ENCODE measurements at places on chromosomes 6 and 20.
A peak's percentile ranks its signal among the peaks of the same experiment; 100 is the strongest.

DNA sequence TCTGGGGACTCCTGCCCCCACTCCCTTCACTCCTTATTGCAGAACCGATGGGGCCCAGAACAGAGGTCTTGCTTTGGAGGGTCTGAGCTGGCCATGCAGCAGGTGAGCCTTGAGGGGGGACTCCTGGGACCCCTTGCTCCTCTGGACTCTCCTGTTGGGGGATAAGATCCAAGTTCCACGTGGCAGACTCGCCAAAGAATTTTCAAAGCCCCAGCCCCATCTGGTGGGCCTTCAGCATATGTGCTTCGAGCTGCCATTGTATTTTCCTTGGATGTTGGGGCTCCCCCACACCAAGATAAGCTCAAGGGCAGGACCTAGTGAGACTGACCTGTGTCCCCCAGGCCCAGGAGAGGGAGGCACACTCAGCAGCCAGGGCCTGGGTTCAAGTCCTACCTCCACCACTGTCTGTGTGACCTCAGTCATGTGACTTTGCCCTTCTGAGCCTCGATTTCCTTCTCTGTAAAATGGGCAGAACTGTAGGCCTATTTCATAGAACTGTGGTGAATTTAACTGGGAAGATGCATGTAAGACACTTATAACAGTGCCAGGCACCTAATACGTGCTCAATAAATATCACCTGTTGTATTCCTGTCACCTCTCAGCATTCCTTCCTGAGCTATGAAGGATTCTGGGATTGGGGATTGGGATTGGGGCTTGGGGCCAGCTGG, 115.5 kb downstream of the VEGFA start:
- no peak for DNase-seq

- DNase-seq: no peak
Measured at GRCh38 chr6:15081447-15081846, 164.4 kb upstream of the JARID2 start.

DNA sequence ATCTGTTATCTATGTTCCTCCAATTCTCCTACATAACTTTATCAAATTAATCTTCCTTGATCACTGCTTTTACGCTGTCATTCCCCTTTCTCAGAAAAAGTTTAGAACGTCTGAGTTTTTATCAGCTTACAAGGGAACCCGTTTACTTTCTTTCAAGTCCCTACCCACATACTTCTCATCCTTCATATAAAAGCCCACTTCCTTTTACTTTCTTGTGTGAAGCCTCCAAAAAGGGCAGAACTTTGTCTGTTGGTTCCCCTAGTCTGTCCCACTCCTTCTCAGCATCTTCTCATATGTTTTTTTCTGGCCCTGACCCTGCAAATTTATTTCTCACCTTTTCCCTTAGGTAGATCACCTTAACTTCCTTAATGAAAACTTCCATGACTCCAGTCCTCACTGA, 106.1 kb downstream of the TFAP2B start:
- DNase-seq: no peak

GRCh38 chr20:33701629-33702450, 15.7 kb upstream of the E2F1 start:
- no peak for DNase-seq

DNA sequence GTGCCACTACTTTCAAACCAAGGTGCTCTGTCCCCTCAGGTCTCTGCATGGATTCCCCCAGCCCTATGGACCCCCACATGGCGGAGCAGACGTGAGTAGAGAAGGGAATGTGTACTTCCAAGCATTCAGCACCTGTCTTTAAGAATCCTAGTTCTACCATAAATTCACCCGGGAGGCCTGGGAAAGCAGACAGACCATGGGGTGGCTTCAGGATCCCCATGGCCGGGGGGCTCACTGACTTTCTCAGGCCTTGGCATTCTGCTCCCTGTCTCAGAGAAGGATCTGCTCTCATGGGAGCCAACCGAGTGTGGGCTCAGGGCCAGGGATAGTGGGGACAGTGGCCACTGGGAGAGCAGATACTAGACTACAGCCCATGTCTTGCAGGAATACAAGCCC, 2.3 kb downstream of the CDC25B start:
- DNase-seq: no peak

DNA sequence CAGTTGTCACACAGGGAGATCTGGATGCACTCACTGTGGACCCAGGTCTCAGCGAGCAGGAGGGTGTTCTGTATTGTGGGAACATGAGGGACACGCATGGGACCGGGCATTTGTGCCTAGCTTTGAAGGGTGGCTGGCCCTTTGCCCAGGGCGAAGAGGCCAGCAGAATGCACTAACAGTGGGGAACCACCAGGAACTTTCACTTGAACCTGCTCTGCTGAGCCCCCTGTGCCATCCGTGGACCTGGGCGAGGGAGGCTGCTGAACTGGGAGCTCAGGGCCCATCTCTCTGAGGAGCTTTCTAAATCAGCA, 1.2 kb upstream of the ULBP2 start:
- DNase-seq: no peak

- no peak for DNase-seq
Measured at GRCh38 chr6:14067656-14068055, 49.9 kb upstream of the CD83 start.

- DNase-seq: peak; percentile 72
Measured at GRCh38 chr20:42714298-42715141, 475.2 kb downstream of the PTPRT start.

- DNase-seq: no peak
Measured at GRCh38 chr6:79526897-79527296, 10.3 kb downstream of the LCA5 start.

DNA sequence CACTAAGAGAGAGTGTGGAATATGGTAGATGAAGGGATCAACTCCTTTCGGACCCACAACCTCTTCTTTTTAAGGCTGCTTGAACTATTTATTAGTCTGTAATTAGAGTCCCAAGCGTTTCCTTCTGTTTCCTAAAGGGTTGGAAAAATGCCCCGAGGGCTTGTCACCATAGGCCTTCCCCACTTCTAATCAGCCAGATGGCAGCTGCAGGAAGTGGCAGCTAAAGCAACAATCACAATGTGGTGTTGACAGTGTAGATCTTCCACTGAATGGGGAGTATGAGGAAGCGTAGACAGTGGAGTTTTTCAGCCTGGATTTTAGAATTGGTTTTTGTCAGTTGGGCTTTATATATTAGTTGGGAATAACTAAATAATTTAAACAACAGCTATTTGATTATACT, 40.6 kb downstream of the SLC35D3 start:
- peak; percentile 94 for DNase-seq

DNA sequence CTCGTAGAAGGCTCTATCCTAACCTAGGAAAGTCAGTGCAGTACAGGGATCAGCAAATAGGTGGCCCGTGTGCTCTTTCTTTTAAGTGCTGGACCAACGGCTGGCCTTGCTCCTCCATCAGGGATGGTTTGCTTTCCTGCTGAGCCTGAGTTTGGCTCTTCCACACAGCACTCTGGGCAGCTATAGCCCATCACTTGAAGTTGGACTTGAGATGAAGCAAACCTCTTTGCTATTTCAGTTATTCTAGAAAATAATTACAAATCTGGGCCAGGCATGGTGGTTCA, 66.9 kb upstream of the KCNK16 start:
- no peak for DNase-seq

GRCh38 chr6:156687789-156688619, 89.2 kb upstream of the ARID1B start:
- DNase-seq: no peak

DNA sequence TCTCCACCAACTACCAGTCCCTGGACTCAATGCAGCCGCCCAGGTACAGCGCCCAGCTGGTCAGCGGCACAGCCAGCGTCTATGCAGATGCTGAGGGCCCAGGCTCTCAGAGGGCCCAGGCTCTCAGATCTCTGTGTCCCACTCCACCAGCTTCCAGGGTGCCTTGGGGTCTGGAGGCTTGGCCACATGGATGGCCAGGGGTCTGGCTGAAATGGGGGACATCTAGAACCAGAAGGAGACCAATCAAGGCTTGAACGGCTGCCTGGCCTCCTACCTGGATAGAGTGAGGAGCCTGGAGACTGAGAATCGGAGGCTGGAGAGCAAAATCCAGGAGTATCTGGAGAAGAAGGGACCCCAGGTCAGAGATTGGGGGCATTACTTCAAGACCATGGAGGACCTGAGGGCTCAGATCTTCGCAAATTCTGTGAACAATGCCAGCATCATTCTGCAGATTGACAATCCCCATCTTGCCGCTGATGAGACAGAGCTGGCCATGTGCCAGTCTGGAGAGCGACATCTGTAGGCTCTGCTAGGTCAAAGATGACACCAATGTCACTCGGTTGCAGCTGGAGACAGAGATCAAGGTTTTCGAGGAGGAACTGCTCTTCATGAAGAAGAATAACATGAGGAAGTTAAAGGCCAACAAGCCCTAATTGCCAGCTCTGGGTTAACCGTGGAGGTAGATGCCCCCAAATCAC, 44.1 kb upstream of the GRM4 start:
- DNase-seq: no peak

DNA sequence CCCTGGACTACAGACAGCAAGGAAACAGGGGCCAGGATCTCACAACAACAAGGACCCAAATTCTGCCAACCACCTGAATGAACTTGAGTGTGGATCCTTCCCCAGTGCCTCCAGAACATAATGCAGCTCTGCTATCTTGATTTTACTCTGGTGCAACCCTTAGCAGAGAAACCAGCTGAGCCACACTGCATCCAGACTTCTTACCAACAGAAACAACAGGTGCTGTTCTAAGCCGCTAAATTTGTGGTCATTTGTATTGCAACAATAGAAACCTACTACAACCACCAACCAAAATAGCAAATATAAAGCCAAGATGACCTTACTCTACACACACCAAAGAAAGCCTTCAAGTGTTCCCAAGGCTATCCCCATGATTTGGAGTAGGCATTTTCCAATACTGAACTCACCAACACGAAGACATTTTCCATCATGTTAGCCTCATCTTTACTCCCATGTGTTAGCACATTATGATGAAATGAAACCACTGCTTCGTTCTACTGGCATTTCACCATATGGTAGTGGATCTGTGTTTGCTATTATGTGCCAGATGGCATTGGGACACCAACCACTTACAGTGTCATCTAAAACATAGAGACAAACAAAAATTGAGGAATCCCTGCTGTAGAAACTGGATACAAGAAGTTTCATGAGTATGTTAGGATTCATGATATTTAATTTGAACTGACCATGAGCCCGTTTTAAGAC, 249.8 kb upstream of the ID4 start:
- DNase-seq: no peak

- DNase-seq: peak; percentile 30
Measured at GRCh38 chr20:46215913-46216707, 92.2 kb downstream of the CDH22 start.

DNA sequence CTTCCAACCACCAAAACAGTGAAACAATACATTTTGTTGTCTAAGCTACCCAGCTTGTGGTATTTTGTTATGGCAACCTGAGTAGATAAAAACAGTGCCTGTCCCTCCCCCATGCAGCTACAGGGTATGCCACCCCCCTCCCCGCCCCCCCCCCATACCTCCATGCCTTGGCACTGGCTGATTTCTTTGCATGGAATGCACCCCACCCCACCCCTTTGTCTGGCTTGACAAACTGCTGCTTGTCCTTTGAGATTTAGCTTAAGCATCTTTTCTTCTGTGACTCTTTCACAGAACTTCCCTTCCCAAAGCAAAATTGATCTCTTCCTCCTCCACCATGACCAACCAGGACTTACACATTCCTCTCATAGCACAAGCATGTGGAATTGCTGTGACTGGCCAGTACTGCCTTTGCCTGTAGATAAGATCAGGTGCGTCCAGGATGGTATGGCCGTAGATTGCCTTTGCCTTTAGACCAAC, 64.6 kb upstream of the ADGRF1 start:
- no peak for DNase-seq

- DNase-seq: no peak
Measured at GRCh38 chr6:148758492-148758891, 11.7 kb downstream of the UST start.

DNA sequence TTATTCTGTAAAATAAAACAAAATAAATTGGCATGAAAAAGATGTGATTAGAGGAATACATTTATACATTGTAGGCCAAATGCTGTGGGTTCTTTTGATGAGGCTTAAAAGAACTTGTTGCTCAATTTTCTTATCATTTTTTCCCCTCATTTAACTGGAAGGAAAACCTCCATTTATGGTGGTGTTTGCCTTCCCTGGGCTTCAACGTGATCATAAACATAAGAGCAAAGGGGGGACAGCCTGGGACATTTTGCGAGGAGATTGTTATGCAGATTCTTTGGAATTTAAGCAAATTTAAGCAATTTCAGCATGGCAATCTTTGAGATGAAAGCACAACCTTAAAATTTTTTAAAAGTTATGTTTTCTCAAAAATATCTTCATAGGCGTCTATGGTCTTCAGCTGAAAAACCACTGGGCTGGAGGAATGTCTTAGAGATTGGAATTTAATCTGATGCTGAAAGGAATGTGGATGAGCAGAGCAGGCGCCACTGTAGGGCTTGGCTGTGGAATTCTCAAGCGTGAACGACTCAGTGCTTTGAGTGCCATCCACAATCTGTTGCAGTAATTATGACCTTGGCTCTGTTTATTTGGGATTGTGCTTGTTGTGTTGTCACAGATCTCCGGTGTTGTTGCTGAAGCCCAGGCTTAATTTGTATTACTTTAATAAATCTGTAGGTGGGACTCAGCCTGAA, 149.4 kb upstream of the MLIP start:
- DNase-seq: no peak

- no peak for DNase-seq
Measured at GRCh38 chr20:14996883-14997672, 659.7 kb upstream of the FLRT3 start.

GRCh38 chr6:19158586-19158985, 678.6 kb upstream of the ID4 start:
- DNase-seq: no peak

DNA sequence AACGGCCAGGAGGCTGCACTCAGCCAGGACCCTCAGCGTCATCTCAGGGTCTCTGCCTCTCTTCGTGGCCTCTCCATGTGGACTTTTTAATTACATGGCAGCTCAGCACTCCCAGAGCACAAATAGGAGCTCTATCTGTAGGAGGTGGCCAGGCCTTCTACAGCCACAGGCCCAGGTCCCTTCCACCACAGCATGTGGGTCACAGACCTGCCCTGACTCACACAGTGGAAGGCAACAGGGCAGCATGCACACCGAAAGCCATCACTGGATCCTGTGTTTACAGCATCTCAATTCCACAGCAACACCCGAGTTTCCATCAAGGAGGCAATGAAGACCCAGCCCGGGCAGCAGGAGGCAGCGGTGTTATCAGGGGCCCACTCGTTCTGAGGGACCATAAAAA, 65.8 kb upstream of the CD93 start:
- no peak for DNase-seq

GRCh38 chr6:30828027-30828962, 56.0 kb upstream of the DDR1 start:
- peak; percentile 54 for DNase-seq

- DNase-seq: no peak
Measured at GRCh38 chr6:149513915-149514314, 29.1 kb upstream of the ZC3H12D start.

- DNase-seq: no peak
Measured at GRCh38 chr6:37495244-37495934, 4.3 kb downstream of the CCDC167 start.

- no peak for DNase-seq
Measured at GRCh38 chr20:60219984-60220562, 261.9 kb downstream of the CDH26 start.

DNA sequence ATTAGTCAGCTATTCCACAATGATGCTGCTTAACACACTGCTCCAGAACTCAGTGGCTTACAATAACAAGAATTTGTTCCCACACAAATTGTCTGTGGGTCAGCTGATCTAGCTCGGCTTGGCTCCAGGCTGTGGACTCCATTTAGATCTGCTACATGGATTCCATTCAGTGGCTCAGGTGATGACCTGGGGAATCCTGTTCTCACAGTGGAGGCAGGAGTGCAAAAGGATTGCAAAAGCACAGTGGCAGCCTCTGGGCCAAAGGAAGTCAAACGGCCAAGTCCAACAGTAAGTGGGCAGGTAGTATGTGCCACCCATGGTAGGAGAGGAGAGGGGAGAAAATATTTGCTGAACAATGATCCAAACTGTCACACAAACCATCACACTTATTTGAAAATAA, 15.8 kb upstream of the LRRN4 start:
- no peak for DNase-seq
